NCI-H460 (cell line): ENCODE measurements at places on chromosomes 6 and 20. TPM values are rescaled to one million over a fixed set of nuclear protein-coding genes. Genes with fewer than 3 reads are reported as not detected.

OR14J1 gene
- not detected in 2 replicates for total RNA-seq

- no peak for DNase-seq
Measured at GRCh38 chr20:17708675-17709360, 9.1 kb downstream of the BANF2 start.

- no peak for DNase-seq
Measured at GRCh38 chr20:63055575-63056235, 48.9 kb upstream of the BHLHE23 start.

DNA sequence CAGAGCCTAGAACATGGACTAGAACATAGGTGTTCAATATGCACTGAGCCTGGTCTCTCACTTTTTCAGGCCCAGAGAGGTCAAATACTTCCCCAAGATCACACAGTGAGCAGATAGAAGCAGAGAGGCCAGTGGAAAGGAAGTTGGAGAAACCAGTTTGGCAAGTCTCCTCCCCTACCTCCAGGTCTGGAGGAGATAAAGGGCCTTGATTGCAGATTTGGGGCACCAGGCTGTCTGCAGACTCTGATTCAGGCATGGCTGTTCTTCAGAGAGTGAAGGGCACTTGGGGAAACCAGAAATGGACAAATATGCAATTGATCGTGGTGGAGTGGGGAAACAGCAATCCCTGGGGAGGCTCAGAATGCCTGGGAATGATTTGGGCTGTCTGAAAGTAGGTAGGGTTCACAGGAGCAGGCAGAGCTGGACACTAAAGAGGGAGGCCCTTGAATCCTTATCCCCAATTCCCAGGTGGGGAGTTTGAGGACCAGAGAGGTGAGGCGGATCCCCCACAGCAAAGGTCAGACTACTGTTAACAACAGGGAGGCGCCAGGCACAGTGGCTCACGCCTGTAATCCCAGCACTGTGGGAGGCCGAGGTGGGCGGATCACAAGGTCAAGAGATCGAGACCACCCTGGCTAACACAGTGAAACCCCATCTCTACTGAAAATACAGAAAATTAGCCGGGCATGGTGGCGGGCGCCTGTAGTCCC is 2.3 kb downstream of the PEDS1 start:
- no peak for DNase-seq

OR2B6 gene
- 0.42 TPM in 1 of 2 replicates, not detected in the other for total RNA-seq

- no peak for DNase-seq
Measured at GRCh38 chr6:79313254-79313653, 78.8 kb upstream of the HMGN3 start.

- no peak for DNase-seq
Measured at GRCh38 chr6:108260126-108260808, 573 bp downstream of the SNX3 start.

KCNK15 gene
- total RNA-seq = 1.0 and 1.2 TPM in 2 replicates

PRKN gene
- 14.9 and 20.4 TPM in 2 replicates for total RNA-seq

DNA sequence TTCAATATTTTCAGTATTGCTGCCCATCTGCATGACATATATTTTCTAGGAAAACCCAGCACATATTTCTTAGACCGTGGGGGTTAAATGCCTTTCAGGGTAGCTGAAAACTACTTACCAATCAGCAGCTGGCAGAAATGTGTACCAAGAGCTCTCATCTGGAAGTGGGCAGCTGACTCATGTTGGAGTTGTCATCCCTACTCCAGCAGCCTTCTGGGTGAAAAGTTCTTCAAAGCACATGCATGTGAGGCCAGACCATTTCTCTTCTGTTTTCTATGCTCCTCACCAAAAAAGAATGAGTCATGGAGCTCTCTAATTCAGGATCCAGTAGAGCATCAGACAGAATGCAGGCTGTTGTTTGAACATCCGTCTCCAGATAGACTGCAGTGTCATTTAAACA is 135.5 kb downstream of the PAX1 start:
- DNase-seq = no peak

DNA sequence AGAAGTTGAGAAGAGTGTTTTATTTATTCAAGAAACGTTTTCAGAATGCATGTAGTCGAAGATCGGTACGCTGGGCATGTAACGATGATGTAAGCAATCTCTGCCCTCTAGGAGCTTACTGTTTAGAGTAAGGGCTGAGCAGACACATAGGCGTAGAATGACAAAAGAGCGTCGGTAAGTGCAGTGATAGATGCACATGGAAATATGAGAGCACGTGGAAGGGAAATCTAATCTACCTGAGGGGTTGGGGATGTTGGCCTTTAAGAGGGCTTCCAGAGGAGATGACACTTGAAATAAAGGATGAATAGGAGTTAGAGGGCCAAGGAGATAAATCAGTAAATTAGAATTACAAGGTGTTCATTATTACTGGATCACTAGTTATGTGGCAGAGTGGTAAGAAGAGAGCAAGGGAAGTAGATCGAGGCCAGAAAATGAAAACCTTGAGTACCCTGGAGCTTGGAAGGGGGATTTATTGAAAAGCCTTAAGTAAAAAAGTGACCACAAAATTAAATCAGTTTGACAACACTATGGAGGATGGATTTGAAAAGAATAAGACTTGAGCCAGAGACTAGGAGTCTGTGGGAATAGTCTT is 782 bp downstream of the TRMT11 start:
- no peak for DNase-seq

- DNase-seq = no peak
Measured at GRCh38 chr6:64696053-64696452, 1011.0 kb downstream of the EYS start.
